Spinal cord (tissue), 10 donors: ENCODE measurements at places on chromosomes 1 and 21. TPM values are rescaled to one million over a fixed set of nuclear protein-coding genes. Genes with fewer than 3 reads are reported as not detected.
A peak's percentile ranks its signal among the peaks of the same experiment; 100 is the strongest.

DNA sequence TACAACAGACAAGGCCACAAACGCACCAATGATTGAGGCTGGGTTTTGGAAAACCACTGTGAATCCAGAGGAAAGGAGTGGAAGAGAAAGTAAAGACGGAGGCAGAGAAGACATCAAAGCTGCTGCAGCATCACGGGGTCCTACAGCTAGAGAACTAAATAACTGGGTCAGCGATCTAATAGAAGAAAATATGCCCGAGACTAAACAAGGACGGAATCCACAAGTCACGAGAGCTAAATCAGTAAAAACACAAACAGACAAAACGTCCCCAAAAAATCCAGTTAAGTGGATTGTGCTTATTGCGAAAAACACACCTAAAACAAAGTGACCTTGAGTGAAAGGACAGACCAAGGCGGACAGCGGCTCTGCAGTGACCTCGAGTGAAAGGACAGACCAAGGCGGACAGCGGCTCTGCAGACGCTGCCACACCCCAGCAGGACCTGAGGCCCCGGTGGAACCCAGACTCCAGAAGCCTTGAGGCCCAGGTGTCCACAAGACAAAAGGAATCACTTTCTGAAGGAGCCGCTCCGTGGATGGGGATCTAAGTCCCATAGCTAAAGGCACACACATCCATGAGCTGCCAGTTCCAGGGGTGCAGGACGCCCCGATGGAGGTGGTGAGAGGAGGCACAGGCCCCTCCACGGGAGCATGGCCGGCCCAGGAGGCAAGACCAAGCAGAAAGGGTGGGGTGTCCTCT is 6.0 kb downstream of the FTCD start:
- DNase-seq = no peak

GRCh38 chr1:83998498-83999315 is at the start of gene TTLL7:
TTLL7 (minus strand) TSS chr1:83999132; CDS start chr1:83952211, 46,921 bp downstream.
- peak; percentile 95 for DNase-seq

- DNase-seq = no peak
Observed at GRCh38 chr1:22503721-22504410, 52.2 kb downstream of the ZBTB40 start.

DNA sequence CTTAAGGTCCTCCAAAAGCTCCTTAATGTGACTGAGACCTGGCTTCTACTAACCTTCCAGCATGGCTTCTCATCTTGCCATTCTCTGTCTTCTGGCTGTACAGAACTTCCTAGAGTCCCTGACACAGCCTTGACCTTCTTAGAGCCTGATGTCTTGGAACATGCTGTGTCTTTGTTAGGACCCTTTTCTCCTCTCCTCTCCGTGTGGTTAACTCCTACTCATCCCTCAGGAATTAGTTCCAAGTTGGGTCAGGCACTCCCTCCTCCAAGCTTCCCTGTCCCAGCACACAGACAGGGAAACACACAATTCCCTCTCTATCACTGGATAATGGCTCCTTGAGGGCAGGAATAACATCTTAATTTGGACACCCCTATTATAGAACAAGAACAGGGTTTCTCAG is 275.4 kb upstream of the USP24 start:
- DNase-seq = no peak

DNA sequence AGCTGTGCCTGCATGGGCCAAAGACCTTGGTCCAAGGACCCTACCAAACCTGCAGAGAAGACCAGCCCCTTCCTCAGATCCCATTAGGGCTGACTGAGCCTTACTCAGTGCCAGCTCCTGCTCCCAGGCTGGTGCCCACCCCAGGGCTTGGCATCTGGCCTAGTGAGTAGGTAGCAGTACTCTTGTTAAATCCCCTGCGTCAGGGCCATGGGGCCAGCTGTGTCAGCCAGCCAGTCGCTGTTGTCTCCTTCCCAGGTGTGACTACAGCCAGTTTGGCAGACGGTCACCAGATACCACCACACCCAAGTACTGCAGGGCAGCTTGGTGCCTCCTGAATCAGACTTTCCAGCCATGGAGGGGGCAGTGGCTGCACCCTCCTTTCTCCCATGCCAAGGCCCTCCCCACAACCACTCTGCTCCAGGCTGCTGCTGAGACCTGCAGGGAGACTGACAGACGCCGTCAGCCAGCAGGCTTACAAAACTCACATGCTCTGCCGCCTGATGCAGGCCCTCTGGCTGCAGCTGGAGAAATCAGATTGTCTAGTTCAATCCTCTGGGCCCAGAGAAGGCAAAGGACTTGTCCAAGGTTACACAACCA is 3.0 kb downstream of the TENT5B start:
- DNase-seq = no peak

- no peak for DNase-seq
Observed at GRCh38 chr1:56137521-56138505, 441.6 kb downstream of the PLPP3 start.

DNA sequence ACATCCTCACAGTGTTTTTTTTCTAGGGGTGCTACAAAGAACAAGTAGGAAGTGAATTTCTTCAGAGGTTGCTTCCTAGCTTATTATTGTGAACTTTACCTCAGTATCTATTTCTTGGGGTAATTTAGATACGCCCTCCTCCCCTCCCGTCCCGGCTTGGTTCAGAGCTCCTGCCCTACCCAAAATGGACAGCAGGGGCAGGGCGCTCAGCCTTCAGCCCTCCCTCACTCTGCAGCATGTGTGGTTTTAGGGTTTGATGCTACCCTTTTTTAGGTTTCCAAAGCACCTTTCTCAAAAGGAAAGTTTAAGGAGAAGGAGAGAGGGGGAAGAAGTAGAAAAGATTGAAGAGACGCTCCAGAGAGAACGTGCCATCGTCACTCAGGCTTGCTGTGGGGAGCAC is 16.9 kb upstream of the POGK start:
- no peak for DNase-seq

- peak; percentile 75 for DNase-seq
Observed at GRCh38 chr1:99766378-99766800, at the start of gene FRRS1. FRRS1 (minus strand) TSS chr1:99766635; CDS start chr1:99748768, 17,867 bp downstream.

- DNase-seq = no peak
Observed at GRCh38 chr1:178457651-178458050, 39.1 kb downstream of the CLEC20A start.

- no peak for DNase-seq
Observed at GRCh38 chr1:229434005-229434640, at the start of gene ACTA1. ACTA1 (minus strand) TSS chr1:229434094; CDS start chr1:229433115, 979 bp downstream.

GRCh38 chr1:213962508-213962907 is 25.3 kb upstream of the PROX1 start:
- DNase-seq = no peak

DNA sequence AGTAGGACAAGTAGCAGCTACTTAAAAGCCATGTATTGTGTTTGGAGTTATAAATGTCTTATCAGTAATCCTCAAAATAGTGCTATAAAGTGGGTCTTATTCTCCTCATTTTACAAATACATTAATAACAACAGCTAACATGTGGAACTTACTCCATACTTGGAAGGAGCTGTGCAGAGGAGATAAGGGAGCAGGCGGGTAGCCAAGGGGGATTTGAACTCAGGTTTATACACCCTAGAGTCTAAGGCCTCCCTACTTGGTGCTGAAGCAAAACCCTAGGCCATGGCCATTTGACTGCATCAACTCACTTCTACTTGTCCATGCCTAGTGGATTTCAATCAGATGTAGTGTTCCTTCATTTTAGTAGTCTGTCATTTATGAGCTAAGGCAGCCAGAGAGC is 72.1 kb downstream of the LMO4 start:
- DNase-seq = no peak

GRCh38 chr1:165637427-165637826 is 6.4 kb downstream of the MGST3 start:
- DNase-seq = no peak

GRCh38 chr1:227793948-227794816 is 21.3 kb upstream of the PRSS38 start:
- no peak for DNase-seq

DNA sequence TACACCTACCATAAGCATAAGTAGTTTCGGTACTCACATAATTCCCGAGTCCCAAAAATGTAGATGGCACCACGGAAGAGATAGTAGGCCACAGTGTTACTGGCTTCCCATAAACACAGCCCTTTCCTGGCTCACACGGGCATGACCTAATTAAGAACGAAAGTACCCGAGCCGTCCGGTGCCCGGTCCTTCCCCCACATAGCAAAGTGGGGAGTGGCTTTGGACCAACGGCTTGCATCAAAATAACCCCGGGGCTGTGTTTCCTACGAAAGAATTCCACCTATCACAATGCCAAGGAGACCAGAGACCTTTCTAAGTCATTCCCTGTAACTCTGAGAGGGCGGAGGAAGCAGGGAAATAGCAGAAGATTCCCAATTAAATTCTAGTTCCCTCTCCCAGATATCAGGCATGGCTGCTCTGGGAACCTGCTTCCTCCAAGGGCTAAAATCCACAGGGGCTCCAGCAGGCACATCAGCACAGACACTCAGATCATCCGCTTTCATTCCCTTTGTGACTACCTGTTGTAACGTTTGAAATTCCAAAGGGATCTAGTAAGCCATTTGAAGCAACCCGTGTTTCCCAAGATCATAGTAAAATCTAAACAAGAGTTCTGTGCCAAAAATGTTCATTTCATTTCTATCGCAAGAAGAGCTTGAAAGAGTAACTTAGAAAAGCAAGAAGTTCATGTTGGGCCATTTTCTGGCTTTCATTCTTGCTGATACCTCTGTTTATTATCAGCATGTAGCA is at the start of gene TMPRSS3:
Gene TMPRSS3 (minus strand): TSS at position 148 of the 747 bp plus-strand sequence. CDS start 635 bp downstream, outside the sequence.
- no peak for DNase-seq

KMO gene
- total RNA-seq = 0.39 TPM

DIO1 gene
- 0.11 TPM for total RNA-seq

GJA4 gene
- 23.6 TPM for total RNA-seq

CR1L gene
- 2.0 TPM for total RNA-seq

HMGCS2 gene
- total RNA-seq = 1.8 TPM

YRDC gene
- total RNA-seq = 11.6 TPM

LYSMD1 gene
- total RNA-seq = 19.1 TPM
